ENCODE measurements at places on chromosomes 2 and 18. TPM values are rescaled to one million over a fixed set of nuclear protein-coding genes. Genes with fewer than 3 reads are reported as not detected.

GRCh38 chr18:11183637-11184036 lies 34.3 kb upstream of the PIEZO2 start:
- DNase-seq: no peak

GRCh38 chr18:55419947-55420664 lies 167.9 kb downstream of the TCF4 start:
- DNase-seq: no peak

- no peak for DNase-seq
These were observed 372.7 kb upstream of the KYNU start for GRCh38 chr2:142504754-142505153.

CPLX4 gene
- not detected for total RNA-seq

DNA sequence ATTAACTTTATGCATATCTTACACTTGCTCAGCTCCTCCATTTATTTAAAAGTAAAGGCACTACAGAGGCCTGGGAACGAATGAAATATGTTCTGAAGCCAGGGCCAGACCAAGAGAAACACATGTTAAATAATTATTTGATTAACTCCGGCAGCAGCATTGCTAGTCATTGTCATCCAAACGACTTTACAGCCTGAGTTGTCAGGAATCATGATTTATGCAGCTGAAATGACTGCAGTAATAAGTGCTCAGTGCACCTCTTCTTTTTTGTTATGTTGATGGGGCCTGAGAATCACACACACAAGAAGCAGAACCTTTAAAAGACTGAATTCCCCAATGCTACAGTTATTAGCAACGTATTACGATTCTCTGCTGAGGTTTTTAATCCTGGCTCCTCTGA lies 58.9 kb downstream of the EPHA4 start:
- DNase-seq: no peak

DNA sequence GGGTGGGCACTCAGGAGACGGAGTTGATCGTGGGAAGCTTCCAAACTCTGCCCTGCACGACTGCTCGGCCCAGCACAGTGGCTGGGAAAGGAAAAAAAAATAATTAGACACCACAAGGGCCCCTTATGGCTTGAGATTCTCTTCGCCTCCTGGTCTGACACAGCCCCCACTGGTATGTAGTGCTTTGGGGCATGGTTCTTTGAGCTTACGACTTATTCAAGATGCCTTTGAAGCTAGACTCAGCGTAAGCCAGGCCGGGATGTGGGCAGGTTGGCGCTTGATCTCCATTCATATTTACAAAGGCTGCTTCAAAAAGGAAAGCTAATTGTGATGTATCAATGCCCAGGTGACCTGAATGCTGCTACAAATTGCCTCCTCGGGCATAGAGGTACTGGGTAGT lies 50.5 kb downstream of the CXCR4 start:
- no peak for DNase-seq

CFAP65 gene
- total RNA-seq: not detected

CCBE1 gene
- total RNA-seq: 0.92 TPM
